ELR (cell line): ENCODE measurements at places on chromosomes 7 and 10.

GRCh38 chr10:8312781-8313180, 258.3 kb downstream of the GATA3 start:
- no peak for DNase-seq

GRCh38 chr10:18290651-18291313, 150.6 kb downstream of the CACNB2 start:
- no peak for DNase-seq

DNA sequence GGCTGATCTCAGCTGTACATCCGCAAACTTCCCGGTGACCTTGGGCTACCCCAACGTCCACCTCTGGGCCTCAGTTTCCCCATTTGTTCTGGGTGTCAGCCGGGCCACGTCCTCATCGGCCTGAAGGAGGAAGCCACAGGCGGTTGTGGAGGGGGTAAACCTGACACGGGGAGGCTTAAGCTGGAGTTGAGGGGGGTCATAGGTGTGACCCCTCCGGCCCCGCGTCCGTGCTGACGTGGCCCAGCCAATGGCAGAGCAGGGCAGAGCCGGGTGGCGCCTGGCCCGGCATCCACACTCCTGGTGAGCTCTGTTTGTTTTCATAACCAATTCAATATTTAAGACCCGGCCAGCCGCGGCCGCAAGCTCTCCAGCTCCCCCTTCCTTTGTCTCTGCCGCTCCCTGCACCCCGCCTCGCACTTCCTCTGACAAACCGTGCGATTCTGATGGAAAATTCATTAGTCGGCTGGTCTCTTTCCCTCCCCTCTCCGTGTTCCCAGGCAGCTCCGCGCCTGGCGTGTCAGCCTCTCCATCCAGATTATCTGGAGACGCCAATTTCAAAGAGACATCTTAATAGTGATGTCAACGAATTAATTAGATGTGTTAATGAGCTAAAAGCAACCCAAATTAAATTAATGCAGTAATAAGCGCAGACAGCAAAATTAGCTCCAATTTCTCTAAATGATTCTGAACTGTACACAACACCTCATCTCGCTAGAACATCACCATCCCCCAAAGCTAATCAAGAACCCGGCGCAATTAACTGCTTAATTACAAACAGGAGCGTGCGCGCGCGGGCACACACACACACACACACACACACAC, 55.4 kb downstream of the MICALL2 start:
- peak; percentile 60 for DNase-seq

DNA sequence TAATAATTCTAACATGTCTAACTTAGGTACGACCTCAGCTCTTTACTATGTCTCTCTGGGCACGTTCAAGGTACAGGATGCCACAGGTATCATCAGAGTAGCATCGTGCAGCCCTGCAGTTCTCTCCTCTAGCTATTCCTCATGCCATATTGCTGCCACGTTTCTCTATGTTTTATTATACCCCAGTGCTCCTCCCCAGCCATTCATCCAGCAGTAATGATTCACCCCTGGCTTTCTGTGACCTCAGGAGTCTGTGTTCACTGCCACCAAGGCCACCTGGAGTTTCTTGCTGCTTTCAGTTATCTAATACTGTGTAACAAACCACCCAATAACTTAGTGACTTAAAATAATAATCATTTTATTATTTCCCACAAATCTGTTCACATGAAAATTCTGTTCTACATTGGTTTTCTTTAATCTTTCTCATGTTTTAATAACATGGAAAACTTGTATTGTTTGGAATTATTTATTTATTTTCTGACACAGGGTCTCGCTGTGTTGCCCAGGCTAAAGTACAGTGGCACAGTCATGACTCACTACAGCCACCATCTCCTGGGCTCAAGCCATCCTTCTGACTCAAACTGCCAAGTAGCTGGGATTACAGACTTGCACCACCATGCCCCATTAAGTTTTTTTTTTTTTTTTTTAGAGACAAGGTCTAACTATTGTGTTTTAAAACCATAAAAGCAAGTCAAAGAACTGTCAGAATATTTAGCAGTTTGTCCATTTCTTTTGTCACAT, 21.8 kb downstream of the REEP3 start:
- DNase-seq = peak; percentile 51

GRCh38 chr7:22229148-22229547, 127.8 kb downstream of the RAPGEF5 start:
- no peak for DNase-seq

GRCh38 chr7:45151131-45151684, 6.4 kb upstream of the RAMP3 start:
- no peak for DNase-seq

GRCh38 chr10:59976909-59977308, 70.6 kb upstream of the CCDC6 start:
- no peak for DNase-seq

GRCh38 chr10:5746197-5746596, 61.6 kb downstream of the TASOR2 start:
- DNase-seq = no peak

- no peak for DNase-seq
Observed at GRCh38 chr7:47711776-47712175, 129.9 kb upstream of the TNS3 start.

DNA sequence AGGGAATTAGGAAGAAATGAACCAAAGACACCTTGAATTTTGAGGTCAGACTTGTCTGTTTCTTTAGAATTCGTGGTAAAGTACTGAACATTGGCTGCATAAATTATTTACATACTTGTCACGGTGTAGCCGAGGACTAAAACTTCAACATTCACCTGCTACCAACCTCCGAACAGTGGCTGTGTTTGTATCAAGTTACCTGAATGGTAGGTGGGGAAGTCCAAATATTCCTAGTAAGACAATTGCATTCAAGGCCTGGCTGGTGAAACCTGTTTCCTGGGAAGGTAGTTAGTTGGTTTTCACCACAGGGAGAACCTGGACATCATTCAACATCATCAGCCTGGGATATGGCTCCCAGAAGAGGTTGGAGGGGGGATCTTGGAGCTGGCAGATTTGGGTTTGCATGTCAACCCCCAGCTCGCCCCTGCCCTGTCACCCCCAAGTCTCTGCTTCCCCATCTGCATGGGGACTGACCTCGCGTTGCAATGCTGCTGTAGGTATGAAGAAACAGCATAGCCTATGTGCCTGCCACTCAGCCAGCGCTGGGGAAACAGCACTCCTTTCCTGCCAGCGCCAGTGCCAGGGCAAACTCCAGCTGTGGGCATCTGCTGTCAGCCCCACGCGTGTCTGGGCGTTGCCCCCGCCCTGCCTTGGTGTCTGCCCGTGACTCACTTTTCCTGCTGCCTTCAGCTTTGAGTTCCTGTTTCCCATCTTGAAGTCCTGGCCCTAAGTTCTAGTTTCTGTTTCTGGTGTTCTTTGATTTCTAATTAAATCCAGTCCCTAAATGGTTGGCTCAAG, 12.7 kb upstream of the LARP4B start:
- DNase-seq = peak; percentile 68

GRCh38 chr10:132005147-132005546, 23.4 kb upstream of the BNIP3 start:
- DNase-seq = no peak
